Activated T-cell treated with anti-CD3 and anti-CD28 coated beads, Interleukin-2, amount 50 U/mL, for 72 hours (primary cell): ENCODE measurements at places on chromosomes 1 and 21.

DNA sequence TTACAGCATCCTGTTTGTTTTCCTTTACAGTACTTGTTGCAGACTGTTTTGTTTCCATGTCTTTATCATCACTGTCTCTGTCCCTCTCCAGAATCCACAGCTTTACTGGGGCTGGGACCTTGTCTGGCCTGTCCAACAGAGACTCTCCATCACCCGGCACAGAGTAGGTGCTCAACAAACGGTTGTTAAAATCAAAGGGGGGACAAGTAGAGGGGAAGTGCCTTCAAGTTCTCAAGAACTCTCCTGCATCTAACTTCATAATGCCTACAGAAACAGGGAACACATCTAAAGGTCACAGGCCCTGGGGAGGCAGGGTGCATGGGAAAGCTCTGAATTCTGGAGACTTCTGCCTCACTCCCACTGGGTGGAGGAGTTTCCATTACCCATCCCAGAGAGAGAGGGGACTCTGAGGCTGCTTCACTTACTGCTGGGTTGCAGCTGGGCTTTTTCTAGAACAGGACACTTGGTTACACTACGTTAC, 2.3 kb upstream of the ECE1 start:
- peaks cover 89% of the 10 kb centered on the region for H3K4me1 ChIP-seq
- peak overlapping the region; percentile 86 for H3K4me3 ChIP-seq
- no peak for DNase-seq

- peak within 1 kb of the TSS; percentile 26 for H3K27ac ChIP-seq
- DNase-seq, result peak; percentile 34
- H3K36me3 ChIP-seq, result peaks cover 3% of the 10 kb centered on the region
- peak within 1 kb of the TSS; percentile 88 for H3K4me3 ChIP-seq
- peaks cover 5% of the 10 kb centered on the region for H3K4me1 ChIP-seq
Measured at GRCh38 chr1:30908696-30909364, at the start of gene SDC3. TSS of gene SDC3 (minus strand) at chr1:30908758. CDS start at chr1:30908586, 172 bp downstream.

- peaks cover 2% of the 10 kb centered on the region for H3K36me3 ChIP-seq
- no peak for DNase-seq
- H3K4me3 ChIP-seq, result peak overlapping the region; percentile 75
- peak overlapping the region; percentile 28 for H3K27ac ChIP-seq
- H3K27me3 ChIP-seq, result no peaks in the 10 kb centered on the region
- peaks cover 73% of the 10 kb centered on the region for H3K4me1 ChIP-seq
Measured at GRCh38 chr1:174966008-174966572, 33.7 kb upstream of the CACYBP start.

DNA sequence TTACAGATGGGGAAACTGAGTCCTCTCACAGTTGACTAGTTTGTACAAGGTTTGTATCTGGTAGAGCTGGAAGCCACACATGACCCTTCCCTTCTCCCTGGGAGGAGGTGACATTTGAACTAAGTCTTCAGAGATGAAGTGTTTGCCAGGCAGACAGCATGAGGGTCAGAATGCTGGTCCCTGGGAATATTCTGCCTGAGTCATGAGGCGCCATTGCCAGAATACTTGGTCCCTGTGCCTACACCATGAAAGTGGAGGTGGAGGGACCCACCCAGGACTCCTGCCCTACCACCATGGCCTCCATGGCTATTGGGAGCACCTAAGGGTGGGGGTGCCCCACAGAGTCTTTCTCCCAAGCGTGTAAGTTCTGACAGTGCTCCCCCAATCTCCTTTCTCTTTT, 7.0 kb downstream of the RPS6KA1 start:
- H3K4me3 ChIP-seq, result no peak overlapping the region
- no peaks in the 10 kb centered on the region for H3K36me3 ChIP-seq
- DNase-seq, result no peak
- no peaks in the 10 kb centered on the region for H3K27me3 ChIP-seq
- peaks cover 54% of the 10 kb centered on the region for H3K4me1 ChIP-seq

GRCh38 chr1:31787261-31787660, 23.1 kb upstream of the ADGRB2 start:
- no peaks in the 10 kb centered on the region for H3K27me3 ChIP-seq
- H3K27ac ChIP-seq, result no peak overlapping the region
- no peaks in the 10 kb centered on the region for H3K36me3 ChIP-seq
- H3K4me3 ChIP-seq, result peak overlapping the region; percentile 92
- peaks cover 9% of the 10 kb centered on the region for H3K4me1 ChIP-seq

- peak; percentile 18 for DNase-seq
- peak overlapping the region; percentile 68 for H3K4me3 ChIP-seq
Measured at GRCh38 chr1:20486457-20487235, 636 bp upstream of the CAMK2N1 start.

DNA sequence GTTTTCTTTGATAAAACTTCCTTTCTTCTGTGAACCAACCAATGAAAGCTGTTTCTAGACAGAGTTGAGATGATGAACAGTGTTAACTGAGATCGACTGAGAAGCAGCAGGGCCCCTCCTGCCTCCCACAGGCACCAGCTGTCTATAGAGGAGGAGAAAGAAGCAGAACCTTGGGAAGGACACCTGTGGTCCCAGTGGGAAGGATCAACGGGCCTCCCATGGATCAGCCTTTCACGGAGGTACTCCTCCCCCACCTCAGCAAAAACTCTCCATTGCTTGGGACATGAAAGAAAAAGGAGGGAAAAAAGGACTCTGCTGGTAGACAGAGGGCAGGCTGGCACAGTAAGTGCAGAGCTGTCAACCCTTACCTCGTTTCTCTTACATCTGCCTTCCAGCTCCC, 40.5 kb downstream of the PLPPR5 start:
- no peak overlapping the region for H3K4me3 ChIP-seq
- peaks cover 9% of the 10 kb centered on the region for H3K27me3 ChIP-seq
- DNase-seq, result no peak
- H3K27ac ChIP-seq, result no peak overlapping the region
- no peaks in the 10 kb centered on the region for H3K36me3 ChIP-seq

- H3K4me1 ChIP-seq, result peaks cover 53% of the 10 kb centered on the region
- peak within 1 kb of the TSS; percentile 99 for H3K4me3 ChIP-seq
- peak within 1 kb of the TSS; percentile 98 for H3K27ac ChIP-seq
- peaks cover 35% of the 10 kb centered on the region for H3K36me3 ChIP-seq
- peak; percentile 93 for DNase-seq
Measured at GRCh38 chr1:32179443-32180185, at the start of gene TXLNA. TSS of gene TXLNA (plus strand) at chr1:32179675. CDS start at chr1:32180346, 671 bp downstream.

- peaks cover 52% of the 10 kb centered on the region for H3K4me1 ChIP-seq
- no peaks in the 10 kb centered on the region for H3K36me3 ChIP-seq
- DNase-seq, result no peak
- H3K27ac ChIP-seq, result no peak overlapping the region
- H3K27me3 ChIP-seq, result no peaks in the 10 kb centered on the region
- H3K4me3 ChIP-seq, result no peak overlapping the region
Measured at GRCh38 chr1:165852871-165853270, 25.5 kb downstream of the UCK2 start.

- H3K27ac ChIP-seq, result no peak overlapping the region
- no peak for DNase-seq
- peaks cover 11% of the 10 kb centered on the region for H3K36me3 ChIP-seq
- peaks cover 20% of the 10 kb centered on the region for H3K4me1 ChIP-seq
Measured at GRCh38 chr1:193472430-193472829, 286.0 kb upstream of the B3GALT2 start.

GRCh38 chr1:241842565-241842964, 5.4 kb upstream of the EXO1 start:
- H3K27ac ChIP-seq, result no peak overlapping the region
- DNase-seq, result no peak
- H3K4me3 ChIP-seq, result no peak overlapping the region
- H3K4me1 ChIP-seq, result peaks cover 18% of the 10 kb centered on the region
- H3K27me3 ChIP-seq, result peaks cover 15% of the 10 kb centered on the region

DNA sequence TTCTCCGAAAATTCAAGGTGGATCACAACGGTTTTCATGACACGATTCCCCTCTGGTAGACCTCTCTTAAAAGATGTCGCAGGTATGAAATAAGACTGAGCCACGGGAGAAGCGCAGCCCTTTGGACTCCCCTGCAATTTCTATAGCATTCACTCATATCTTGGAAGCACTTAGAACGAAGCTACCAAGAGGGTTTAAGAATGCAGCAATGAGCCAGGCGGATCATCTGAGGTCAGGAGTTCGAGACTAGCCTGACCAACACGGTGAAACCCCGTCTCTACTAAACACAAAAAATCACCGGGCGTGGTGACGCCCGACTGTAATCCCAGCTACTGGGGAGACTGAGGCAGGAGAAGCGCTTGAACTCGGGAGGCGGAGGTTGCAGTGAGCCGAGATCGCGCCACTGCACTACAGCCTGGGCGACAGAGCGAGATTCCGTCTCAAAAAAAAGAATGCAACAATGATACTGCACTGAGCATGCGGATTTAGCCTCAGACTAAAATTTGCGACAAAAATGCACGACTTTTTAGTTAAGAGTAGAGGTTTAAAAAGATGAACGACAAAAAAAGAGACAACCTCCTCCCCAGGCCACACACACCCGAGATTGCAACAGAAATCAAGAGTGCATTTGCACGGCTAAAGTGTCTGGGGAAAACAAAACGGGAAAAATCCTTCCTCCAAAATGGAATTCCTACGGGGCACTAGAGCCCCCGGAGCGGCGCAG, 743 bp downstream of the TOMM20 start:
- H3K4me1 ChIP-seq, result peaks cover 75% of the 10 kb centered on the region
- peak overlapping the region; percentile 100 for H3K4me3 ChIP-seq
- H3K27ac ChIP-seq, result peak overlapping the region; percentile 98
- DNase-seq, result peak; percentile 29
- no peaks in the 10 kb centered on the region for H3K27me3 ChIP-seq
